ENCODE measurements at places on chromosomes 7 and 10. TPM values are rescaled to one million over a fixed set of nuclear protein-coding genes. Genes with fewer than 3 reads are reported as not detected.
A peak's percentile ranks its signal among the peaks of the same experiment; 100 is the strongest.

The JCAD gene
- 62.0 TPM for total RNA-seq

The LIPK gene
- not detected for total RNA-seq

The ASZ1 gene
- total RNA-seq, result not detected

The EPDR1 gene
- total RNA-seq, result 24.6 TPM

The CYCS gene
- total RNA-seq, result 274 TPM

The NPFFR1 gene
- 0.02 TPM for total RNA-seq

The ARID5B gene
- 29.0 TPM for total RNA-seq

The CDC14C gene
- not detected for total RNA-seq

The TAS2R39 gene
- not detected for total RNA-seq

The EBF3 gene
- total RNA-seq, result 56.2 TPM

GRCh38 chr7:36640682-36641081, 83.6 kb downstream of the AOAH start:
- no peak overlapping the region for H3K27ac ChIP-seq
- no peak overlapping the region for H3K4me3 ChIP-seq
- peaks cover 5% of the 10 kb centered on the region for H3K27me3 ChIP-seq
- no peaks in the 10 kb centered on the region for H3K36me3 ChIP-seq
- no peak for DNase-seq

- no peak overlapping the region for H3K4me3 ChIP-seq
- no peaks in the 10 kb centered on the region for H3K27me3 ChIP-seq
- no peak overlapping the region for H3K27ac ChIP-seq
Measured at GRCh38 chr10:52679117-52679516, 93.5 kb downstream of the MBL2 start.

- H3K27ac ChIP-seq, result no peak overlapping the region
- no peaks in the 10 kb centered on the region for H3K27me3 ChIP-seq
- DNase-seq, result no peak
- H3K4me3 ChIP-seq, result no peak overlapping the region
- no peaks in the 10 kb centered on the region for H3K4me1 ChIP-seq
Measured at GRCh38 chr7:111261496-111261895, 170.6 kb downstream of the LRRN3 start.

- H3K4me1 ChIP-seq, result peaks cover 46% of the 10 kb centered on the region
- H3K27ac ChIP-seq, result no peak overlapping the region
- no peak overlapping the region for H3K4me3 ChIP-seq
- DNase-seq, result no peak
- no peaks in the 10 kb centered on the region for H3K27me3 ChIP-seq
Measured at GRCh38 chr7:41889472-41889871, 186.6 kb upstream of the INHBA start.

GRCh38 chr7:45594745-45595535, 20.8 kb downstream of the ADCY1 start:
- H3K27ac ChIP-seq, result no peak overlapping the region
- H3K4me3 ChIP-seq, result no peak overlapping the region
- DNase-seq, result no peak

GRCh38 chr10:7942316-7942715, 112.2 kb upstream of the GATA3 start:
- no peaks in the 10 kb centered on the region for H3K27me3 ChIP-seq
- H3K4me3 ChIP-seq, result no peak overlapping the region
- H3K4me1 ChIP-seq, result peaks cover 24% of the 10 kb centered on the region
- no peaks in the 10 kb centered on the region for H3K36me3 ChIP-seq
- DNase-seq, result no peak
- no peak overlapping the region for H3K27ac ChIP-seq

DNA sequence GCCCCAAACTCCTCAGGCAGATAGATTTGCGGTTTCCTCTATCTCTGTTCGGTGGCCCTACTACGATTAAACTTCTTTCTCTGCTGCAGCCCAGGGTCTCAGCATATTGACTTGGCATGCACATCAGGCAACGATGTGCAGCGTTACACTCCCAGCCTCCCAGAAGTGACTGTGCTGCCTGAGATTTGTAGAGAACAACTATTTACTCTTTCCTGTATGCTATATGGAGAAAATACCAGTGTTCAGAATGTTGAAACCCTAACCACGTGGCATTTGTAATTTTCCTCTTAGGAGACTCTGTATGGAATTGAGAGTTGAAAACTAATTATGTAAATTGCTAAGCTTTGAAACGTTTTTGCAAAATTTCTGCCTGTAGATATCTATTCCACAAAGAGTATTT, 50.9 kb downstream of the GNAI1 start:
- H3K27me3 ChIP-seq, result no peaks in the 10 kb centered on the region
- DNase-seq, result peak; percentile 34
- no peaks in the 10 kb centered on the region for H3K36me3 ChIP-seq
- H3K4me3 ChIP-seq, result no peak overlapping the region

DNA sequence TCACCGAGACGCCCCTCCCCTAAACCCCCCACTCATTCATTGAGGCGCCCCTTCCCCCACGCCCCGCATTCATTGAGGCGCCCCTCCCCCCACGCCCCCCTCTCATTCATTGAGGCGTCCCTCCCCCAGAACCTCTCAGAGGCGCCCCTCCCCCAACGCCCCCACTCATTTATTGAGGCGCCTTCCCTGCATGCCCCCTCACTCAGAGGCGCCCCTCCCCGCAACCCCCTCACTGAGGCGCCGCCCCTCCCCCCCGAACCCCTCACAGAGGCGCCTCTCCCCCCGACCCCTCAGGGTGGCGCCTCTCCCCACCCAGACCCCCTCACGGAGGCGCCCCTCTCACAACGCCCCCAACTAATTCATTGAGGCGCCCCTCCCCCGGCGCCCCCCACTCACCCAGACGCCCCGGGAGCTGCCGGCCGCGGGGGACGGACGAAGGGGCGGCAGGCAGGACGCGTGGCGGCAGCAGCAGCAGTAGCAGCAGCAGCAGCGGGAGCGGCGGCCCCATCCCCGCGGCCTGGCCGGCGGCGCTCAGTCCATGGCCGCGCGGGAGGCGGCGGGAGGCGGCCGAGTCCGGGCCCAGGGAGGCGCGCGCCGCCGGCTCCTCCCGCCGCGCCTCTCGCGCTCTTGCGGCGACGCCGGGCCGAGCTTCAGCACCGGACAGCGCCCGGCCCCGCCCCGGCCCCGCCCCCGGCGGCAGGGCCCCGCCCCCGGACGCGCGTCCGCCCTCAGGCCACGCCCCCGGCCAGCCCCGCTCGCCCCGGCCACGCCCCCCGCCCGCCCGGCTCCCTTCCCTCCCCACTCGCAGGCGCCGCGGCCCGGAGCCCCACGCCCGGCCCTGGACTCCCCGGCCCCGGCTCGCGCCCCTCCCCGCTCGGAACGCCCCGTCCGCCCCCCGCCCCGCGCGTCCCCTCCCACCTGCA, at the start of gene PTPRN2:
Gene PTPRN2 (minus strand): TSS at position 662 of the 923 bp plus-strand sequence.
- H3K27ac ChIP-seq, result no peak within 1 kb of the TSS
- H3K4me1 ChIP-seq, result no peaks in the 10 kb centered on the region
- H3K4me3 ChIP-seq, result peak within 1 kb of the TSS; percentile 30
- peak; percentile 68 for DNase-seq

GRCh38 chr10:132939957-132940790, 2.2 kb downstream of the CFAP46 start:
- peaks cover 12% of the 10 kb centered on the region for H3K27me3 ChIP-seq
- H3K4me1 ChIP-seq, result no peaks in the 10 kb centered on the region
- H3K36me3 ChIP-seq, result no peaks in the 10 kb centered on the region
- H3K27ac ChIP-seq, result no peak overlapping the region
- DNase-seq, result no peak

GRCh38 chr7:154698726-154699291, 304.1 kb downstream of the PAXIP1 start:
- H3K4me3 ChIP-seq, result no peak overlapping the region
- H3K4me1 ChIP-seq, result no peaks in the 10 kb centered on the region
- no peak overlapping the region for H3K27ac ChIP-seq
- no peaks in the 10 kb centered on the region for H3K27me3 ChIP-seq
- H3K36me3 ChIP-seq, result no peaks in the 10 kb centered on the region

DNA sequence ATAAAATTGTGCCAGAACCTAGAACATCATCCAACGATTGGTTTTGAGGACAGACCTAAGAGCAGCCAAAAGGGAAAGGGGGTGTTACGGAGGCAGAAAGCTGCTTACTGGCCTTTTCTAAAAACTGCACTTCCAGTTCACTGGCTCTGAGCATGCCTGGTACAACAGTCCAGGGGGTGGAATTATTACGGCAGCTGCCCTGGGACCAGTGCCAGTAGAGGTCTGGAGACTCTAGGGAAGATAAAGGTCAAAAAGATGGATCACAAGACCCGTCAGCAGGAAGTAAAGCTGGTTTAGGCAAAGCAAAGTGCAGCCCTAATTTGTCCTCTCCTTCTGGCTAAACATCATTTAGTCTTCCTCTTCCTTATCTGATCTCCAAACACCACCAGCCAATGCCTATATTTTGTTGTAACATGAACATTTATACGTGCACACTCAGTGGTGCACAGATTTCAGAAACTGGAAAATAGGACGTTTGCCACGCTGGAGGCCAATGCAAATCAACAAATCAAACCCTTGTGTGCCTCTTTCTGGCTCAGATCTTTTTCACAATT, 216.4 kb upstream of the DPP6 start:
- H3K36me3 ChIP-seq, result no peaks in the 10 kb centered on the region
- H3K27ac ChIP-seq, result no peak overlapping the region
- no peak for DNase-seq
- H3K4me1 ChIP-seq, result no peaks in the 10 kb centered on the region

GRCh38 chr7:116733924-116734580, 62.1 kb downstream of the MET start:
- H3K4me1 ChIP-seq, result no peaks in the 10 kb centered on the region
- no peak for DNase-seq
- H3K27me3 ChIP-seq, result no peaks in the 10 kb centered on the region
- H3K36me3 ChIP-seq, result no peaks in the 10 kb centered on the region

DNA sequence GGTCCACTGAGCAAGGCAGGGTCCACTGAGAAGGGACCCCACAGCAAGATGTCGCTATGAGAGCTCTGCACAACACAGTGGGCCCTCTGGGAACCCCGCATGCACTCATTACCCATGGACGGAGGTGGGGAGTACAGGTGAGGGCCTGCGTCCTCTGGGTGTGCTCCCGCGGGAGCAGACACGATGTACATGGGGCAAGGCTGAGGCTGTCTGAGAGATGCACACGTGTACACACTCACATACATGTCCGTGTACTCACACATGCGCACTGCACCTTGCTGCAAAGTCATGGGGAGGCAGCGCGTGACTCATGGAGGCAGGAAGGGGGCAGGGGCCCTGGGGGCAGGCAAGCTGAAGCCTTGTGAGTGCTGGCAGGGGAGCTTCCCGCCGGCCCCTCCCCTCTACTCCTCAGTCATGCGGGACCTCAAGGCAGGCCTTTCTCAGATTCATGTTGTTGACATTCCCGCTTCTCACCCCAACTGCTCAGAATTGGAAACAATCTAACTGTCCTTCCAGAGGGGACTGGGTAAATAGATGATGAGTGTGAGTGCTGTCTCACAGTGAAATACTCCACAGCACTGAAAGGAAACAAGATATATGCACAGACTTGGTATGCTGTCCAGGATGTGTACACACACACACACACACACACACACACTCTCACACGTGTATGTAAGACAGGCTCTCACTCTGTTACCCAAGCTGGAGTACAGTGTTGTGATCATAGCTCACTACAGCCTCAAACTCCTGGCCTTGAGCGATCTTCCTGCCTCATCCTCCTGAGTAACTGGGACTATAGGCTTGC, 40.0 kb downstream of the GOLGA7B start:
- H3K36me3 ChIP-seq, result no peaks in the 10 kb centered on the region
- H3K4me3 ChIP-seq, result no peak overlapping the region
- no peak for DNase-seq
- no peaks in the 10 kb centered on the region for H3K27me3 ChIP-seq

DNA sequence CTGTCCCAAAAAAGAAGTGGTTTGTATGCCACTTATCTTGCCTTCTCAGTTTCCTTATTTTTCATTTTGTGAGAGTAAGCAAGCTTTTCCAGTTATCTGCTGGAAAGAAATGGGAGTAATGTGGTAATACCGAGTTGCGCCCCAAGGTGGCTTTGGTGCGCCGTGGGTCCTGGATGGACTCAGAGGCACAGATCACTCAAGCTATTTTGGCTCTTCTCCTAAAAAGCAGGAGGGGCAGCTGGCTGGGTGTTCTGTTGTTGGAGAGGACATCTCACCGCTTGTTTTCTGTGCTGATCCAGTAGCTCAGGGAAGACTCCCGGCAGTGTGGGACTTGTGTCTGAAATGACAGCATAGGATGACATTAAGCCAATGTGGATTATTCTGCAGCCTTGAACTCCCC, 16.4 kb downstream of the PRKRIP1 start:
- H3K27me3 ChIP-seq, result no peaks in the 10 kb centered on the region
- no peaks in the 10 kb centered on the region for H3K4me1 ChIP-seq
- H3K27ac ChIP-seq, result no peak overlapping the region
- DNase-seq, result peak; percentile 55
- H3K36me3 ChIP-seq, result peaks cover 74% of the 10 kb centered on the region

GRCh38 chr10:95343573-95343972, 52.8 kb upstream of the PDLIM1 start:
- no peak overlapping the region for H3K4me3 ChIP-seq
- no peaks in the 10 kb centered on the region for H3K27me3 ChIP-seq
- peaks cover 7% of the 10 kb centered on the region for H3K4me1 ChIP-seq
- DNase-seq, result no peak
- no peaks in the 10 kb centered on the region for H3K36me3 ChIP-seq
- H3K27ac ChIP-seq, result no peak overlapping the region

GRCh38 chr7:18844735-18845134, 272.7 kb downstream of the TWIST1 start:
- no peaks in the 10 kb centered on the region for H3K36me3 ChIP-seq
- H3K4me1 ChIP-seq, result peaks cover 26% of the 10 kb centered on the region
- no peak for DNase-seq

GRCh38 chr10:6301488-6302075, 98.8 kb downstream of the PFKFB3 start:
- H3K27ac ChIP-seq, result no peak overlapping the region
- no peaks in the 10 kb centered on the region for H3K36me3 ChIP-seq
- peaks cover 8% of the 10 kb centered on the region for H3K4me1 ChIP-seq
- DNase-seq, result no peak
- no peak overlapping the region for H3K4me3 ChIP-seq
- H3K27me3 ChIP-seq, result no peaks in the 10 kb centered on the region

All from A673 (cell line).